Activated CD8-positive, alpha-beta memory T cell treated with anti-CD3 and anti-CD28 coated beads for 1 hour (primary cell): ENCODE measurements at places on chromosomes 7 and 10.

GRCh38 chr10:25852364-25852941 lies 81.6 kb upstream of the MYO3A start:
- no peak for DNase-seq

DNA sequence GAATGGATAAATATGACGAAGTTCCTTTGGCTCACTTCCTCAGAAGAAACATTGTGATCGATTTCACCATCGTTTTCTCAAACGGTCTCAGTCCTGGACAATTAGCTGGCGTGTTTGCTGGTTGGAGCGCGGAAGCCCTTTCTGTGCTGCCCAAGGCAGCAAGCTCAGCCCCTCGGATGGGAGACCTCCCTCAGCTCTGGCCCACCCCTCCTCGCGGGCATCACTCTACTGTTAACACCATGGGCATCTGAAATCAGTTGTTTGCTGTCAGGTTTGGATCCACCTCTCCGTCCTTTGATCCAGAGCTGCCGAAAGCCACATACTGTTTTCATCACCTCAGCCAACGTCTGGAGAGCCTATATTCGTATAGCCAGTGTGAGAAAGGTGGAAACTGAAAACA lies 68.2 kb downstream of the C10orf143 start:
- DNase-seq, result no peak

DNA sequence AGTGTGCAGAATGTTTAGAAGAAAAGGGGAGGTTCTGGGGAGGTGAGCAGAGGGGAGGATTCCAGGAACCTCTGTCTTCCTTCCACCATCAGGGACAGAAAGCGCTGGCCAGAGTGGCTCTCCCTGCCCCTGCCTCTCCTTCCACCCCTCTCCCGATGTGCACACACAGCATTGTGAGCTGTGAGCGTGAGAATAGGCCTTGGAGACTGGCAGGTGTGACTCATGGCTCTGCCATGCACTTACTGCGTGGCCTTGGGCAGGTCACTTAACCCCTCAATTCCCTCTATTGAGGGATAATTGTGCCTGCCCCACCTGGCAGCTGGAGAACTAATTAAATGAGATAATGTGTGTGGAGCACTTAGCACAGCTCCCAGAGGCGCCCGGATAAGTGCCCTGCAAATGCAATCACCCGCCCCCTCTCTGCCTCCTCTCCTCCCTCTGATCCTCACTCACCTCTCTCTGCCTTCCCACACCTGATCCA lies 115.4 kb downstream of the ZMIZ1 start:
- no peak for DNase-seq

DNA sequence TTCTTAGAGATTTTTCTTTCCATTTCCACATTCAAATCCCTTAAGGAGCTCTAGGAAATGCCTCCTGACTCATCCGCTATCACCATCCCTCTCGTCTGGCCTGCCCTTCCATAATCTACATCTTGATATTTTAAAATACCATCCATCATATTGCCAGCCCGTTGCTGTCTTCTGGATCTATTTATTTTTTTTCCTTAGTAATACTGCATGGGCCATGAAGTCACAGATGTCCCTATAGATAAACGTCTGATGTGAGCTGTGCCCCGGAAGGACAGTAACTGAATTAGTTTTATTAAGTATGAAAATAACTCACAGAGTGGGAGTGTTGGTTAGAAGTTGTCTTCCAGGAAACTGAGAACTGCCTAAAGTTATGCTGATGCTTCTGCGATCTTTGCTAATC lies 76.2 kb downstream of the KLF6 start:
- no peak for DNase-seq

DNA sequence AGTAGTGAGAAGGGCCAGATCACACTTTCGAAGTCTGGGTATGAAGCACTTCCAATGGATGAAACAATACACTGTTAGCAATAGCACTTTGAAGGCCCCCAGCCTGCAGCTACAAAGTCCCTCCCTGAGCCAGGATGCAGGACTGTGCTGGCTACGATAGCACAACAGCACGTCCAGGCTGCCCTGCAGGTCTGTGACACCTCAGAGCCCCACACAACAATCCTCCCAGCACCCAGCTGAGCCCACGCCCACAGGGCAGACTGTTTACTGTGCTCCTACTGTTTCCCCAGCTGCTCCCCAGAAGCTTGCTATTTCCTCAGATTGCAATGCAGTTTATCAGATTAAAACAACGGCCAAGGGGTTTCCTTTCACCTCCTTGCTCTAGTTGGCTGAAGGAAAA lies 71.4 kb downstream of the HTR5A start:
- no peak for DNase-seq

GRCh38 chr10:62056698-62057097 lies 155.2 kb downstream of the ARID5B start:
- no peak for DNase-seq

DNA sequence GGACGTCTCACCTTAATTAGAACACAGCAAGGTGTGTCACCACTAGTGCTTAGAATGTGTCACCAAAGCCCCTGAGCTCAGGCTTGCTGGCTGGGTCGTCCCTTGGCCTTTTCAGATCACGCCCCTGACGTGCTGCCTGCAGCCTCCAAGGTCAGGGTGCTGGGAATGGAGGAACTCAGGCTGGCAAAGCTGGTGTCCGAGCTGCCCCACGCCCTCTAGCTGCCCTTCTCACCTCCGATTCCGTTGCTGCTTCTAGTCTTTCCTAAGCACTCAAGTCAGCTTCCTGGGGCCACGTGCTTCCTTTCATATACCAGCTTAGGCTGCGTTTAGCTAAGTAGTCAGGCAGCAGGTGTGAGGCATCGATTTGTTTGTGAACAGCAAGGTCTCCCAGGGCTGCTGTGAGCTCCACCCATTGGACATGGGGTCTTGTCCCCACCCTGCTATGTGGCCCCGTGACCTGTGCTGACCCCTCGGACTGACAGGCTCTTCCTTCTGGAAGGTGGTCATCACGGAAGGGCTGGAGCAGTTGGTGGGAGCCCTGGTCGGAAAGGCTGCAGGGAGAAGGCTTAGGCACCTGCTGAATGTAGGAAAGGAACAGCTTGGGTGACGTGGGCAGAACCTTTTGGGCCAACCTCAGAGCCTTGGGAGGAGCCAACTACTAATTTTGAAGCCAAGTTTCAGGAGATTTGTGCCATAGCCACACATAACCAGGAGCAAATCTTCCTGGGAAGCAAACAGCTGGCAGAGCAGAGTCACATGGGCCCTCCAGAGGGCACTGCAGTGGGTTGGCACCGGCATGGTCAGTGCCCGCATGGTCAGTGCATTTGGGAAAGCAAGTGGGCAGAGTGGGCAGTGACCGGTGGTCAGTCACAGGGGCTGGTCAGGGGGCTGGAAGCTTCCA lies 28.8 kb downstream of the VIPR2 start:
- DNase-seq, result no peak

- no peak for DNase-seq
Observed at GRCh38 chr7:75916259-75916658, 1.3 kb downstream of the POR start.

- no peak for DNase-seq
Observed at GRCh38 chr10:101829561-101830315, 11.5 kb upstream of the OGA start.

GRCh38 chr10:109968953-109969759 lies 38.6 kb upstream of the ADD3 start:
- no peak for DNase-seq

DNA sequence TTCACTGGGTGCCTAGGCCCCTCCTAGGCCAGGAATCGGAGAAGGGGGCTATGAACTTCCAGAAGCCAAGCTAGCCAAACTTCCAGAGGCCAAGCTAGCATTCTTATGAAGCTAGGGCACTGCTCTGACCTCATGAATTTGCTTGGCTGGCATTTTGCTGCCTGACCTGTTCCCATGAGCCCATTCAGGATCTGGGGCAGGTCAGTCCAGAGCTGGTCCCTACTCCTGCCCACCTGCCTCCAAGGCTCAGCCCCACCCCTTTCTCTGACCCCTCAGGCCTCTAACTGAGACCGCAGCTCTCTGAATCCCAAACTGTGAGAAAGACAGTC lies 1.3 kb upstream of the PPIF start:
- DNase-seq, result no peak

DNA sequence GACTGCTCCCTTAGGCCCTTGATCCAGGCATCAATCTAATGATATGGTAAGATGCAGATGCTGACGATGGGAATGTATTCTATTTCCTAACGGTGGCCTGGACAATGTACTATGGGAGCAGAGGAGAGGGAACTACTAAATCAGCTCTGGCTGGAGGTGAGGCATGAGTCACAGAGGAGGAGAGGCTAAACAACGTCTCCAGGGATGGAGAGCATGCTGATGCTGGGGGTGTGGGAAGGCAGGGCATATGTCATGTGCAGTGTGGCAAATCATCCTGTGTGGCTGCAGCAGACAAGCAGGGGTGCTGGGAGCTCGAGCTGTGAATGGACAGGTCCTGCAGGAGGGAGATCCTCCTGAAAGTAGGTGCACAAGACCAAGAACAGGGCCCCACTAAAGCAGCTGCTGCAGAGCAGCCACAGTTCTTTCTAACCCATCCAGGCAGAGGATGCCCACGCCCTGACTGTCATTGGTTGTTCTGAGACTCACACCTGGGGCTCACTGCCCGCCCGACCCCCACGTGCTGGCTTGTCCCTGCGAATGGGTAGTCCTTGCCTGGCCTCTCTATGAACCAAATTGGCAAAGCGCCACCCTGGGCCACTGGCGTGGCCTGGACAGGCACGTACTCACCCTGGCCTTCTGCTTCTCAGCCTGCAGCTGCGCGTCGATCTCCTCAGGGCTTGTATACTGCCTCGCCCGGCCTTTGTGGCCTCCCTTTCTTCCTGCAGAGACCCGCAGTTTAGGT lies 4.0 kb downstream of the PDAP1 start:
- no peak for DNase-seq
